ENCODE measurements at places on chromosomes 1 and 21.

- DNase-seq, result no peak
Observed at GRCh38 chr1:202852163-202852904, 36.6 kb downstream of the RABIF start.

GRCh38 chr1:72010094-72010431, 272.3 kb downstream of the NEGR1 start:
- no peak for DNase-seq

GRCh38 chr1:225666495-225666894, 13.6 kb upstream of the ENAH start:
- no peak for DNase-seq

DNA sequence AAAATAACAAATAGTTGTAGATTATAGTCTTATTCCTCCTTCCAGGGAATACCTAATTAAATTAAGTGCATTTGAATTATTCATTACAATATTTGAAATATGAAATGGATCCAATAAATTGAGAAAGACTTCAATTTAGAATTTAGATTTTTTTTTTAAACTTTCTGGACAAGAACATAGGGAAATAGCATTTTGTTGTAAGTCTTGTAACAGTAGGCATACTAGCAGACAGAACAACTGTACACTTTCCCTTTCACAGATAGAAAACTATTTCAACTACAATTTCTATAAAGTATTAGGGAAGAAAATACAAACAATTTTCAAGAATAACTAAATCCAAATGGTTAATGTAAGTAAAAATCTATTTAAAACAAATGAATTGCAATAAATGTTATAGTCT, 577.5 kb downstream of the USP25 start:
- DNase-seq, result no peak

GRCh38 chr1:110687250-110687649, 12.5 kb upstream of the KCNA3 start:
- DNase-seq, result no peak

GRCh38 chr1:87307931-87308330, 20.7 kb upstream of the LMO4 start:
- no peak for DNase-seq

DNA sequence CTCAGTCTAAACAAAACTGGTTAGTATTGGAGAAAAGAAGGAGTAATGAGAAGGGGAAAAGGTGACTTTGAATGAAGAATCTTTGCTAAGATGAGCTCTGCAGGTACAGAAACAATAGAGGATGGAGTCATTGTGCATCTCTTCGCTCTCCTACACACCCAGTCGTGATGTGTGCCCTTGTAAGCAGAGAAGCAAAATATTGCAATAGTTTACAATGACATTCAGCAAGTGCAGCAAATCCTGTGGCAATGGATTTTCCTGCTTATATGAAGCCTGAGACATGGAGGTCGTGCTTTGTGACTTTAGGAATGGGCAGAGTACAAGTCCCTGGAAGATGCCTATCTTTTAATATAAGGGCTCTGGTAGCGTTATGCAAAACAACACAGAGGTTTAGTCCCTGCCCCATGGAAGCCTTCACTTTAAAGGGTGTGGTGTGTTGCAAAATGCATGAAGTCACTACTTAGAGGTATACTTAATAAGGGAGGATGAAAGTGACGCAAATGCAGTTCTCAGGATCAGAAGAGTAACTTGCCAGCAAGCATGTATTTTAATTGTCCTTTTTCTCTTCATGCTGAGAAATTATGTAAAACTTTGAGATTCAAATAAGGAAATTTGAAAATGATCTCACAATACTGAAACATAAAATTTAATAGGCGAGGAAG, 88.0 kb upstream of the IVNS1ABP start:
- no peak for DNase-seq

DNA sequence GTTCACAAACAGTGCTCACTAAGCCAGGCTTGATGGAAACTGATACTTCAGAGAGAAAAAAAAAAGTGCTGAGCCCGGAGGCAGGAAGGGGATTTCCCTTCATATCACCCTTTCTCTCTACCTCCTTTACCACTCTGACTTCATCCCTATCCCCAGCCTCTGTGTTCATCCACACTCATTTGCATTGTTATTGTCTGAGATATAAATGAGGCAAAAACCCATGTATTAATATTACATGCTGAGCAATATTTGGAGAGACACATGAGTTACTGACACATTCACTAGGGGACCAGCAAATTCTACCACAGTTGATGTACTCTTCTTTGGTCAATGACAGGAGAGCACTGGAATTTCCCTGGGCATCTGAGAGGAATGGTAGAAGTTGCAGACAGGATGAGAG, 175.8 kb downstream of the TNFSF18 start:
- no peak for DNase-seq

GRCh38 chr1:247331172-247331524, 519 bp downstream of the ZNF496 start:
- DNase-seq, result peak; percentile 66

DNA sequence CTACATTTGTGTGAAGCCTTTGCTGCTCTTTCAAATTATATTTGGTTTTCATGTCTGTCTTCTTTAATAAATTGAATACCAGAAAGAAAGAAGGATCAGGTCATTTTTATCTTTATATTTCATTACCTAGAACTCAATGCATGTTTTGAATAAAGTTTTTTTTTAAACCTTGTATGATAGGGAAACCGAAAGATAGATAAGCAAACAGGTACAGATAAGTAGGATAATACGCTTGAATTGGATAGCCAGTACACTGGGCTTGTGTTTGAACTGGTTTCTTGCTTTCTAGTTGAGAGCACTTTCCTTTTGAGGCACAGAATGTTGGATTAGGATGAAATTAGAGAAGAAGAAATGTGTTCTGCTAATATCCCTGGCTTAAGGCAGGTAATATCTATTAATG, 46.9 kb downstream of the PKN2 start:
- no peak for DNase-seq

DNA sequence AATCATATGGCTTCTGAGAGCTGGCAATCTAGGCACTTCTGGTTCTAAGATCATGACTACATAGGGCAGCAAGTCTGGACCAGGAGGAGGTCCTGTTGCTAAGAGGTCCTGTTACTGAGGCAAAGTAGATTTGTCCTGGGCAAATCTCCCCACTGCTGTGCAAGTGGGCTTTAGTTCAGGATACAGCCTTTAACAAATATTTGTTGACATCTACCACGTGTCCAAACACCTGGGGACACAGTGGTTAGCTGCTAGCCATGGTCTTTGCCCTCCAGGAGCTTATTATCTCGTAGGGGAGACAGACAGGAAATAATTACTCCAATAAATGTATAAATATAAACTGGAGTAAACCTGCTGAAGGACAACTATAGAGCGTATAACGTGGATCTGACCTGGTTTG, 3.2 kb downstream of the CGN start:
- no peak for DNase-seq

GRCh38 chr1:3347257-3348020, 107.0 kb upstream of the ARHGEF16 start:
- DNase-seq, result no peak

- no peak for DNase-seq
Observed at GRCh38 chr1:151655371-151655770, 43.5 kb downstream of the SNX27 start.

- no peak for DNase-seq
Observed at GRCh38 chr1:175176246-175176645, 16.3 kb downstream of the KIAA0040 start.

DNA sequence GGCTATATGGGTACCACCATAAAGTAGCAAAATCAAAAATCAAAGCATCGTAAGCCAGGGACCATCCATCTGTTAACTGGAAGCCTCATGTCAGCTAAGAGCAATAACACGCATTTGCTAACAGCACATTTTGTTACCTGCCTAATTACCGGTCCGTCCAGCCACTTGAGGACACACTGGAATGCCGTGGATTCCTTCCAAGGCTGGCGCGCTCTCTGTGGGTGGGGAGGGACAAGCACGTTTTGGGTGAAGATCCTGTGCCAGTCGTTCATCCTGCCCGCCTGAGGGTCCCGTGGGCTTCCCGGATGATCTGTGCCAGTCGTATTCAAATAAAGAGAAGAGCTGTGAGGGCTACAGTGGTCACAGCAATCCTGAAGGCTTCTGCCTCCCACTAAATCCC, 6.2 kb downstream of the NPHP4 start:
- DNase-seq, result no peak

- no peak for DNase-seq
Observed at GRCh38 chr1:78829644-78830043, 176.9 kb downstream of the ADGRL4 start.

- no peak for DNase-seq
Observed at GRCh38 chr1:19405761-19406487, 79.4 kb downstream of the CAPZB start.

- no peak for DNase-seq
Observed at GRCh38 chr1:54857746-54858561, 29.0 kb downstream of the DHCR24 start.
